HFFc6 (cell line): ENCODE measurements at places on chromosomes 11 and 22.

- DNase-seq: no peak
These were observed 13.6 kb upstream of the RANBP1 start for GRCh38 chr22:20102203-20102780.

GRCh38 chr22:43470941-43471585 is 59.2 kb downstream of the MPPED1 start:
- DNase-seq: no peak

DNA sequence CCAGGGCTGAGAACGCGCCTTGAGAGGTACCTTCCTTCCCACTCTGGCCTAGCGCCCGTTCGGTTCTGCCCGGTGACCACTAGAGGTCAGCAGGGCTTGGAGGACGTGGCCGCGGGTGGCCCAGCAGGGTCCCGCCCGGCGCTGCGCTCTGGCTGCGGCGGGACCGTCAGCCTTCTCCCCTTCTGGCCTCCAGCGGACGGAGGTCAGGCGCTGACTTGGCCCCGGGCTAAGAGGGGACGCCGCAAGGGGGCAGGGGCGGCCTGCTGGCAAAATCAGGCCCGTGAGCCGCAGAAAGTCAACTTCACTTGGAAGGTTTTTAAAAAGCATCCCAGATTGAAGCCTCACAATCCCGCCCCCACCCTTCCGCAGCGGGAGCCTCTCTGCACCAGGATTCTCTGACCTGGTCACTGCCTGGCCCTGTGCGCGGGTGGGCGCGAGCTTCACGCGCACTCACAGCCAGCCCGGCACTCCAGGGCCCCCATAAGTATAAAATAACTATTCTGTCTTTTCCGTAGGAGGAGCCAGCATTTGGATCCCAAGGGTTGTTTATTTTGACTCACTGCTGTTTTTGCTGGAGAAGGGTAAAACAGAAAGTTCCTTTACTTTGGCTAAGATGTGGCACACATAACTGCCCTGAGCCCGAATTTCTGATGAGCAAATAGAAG is 23.2 kb upstream of the ZBTB16 start:
- DNase-seq: peak; percentile 28

- DNase-seq: no peak
These were observed 11.0 kb upstream of the PTPRJ start for GRCh38 chr11:47969401-47969800.

GRCh38 chr11:73141031-73141308 is 1.1 kb downstream of the FCHSD2 start:
- DNase-seq: no peak

GRCh38 chr11:66593650-66594049 is 665 bp downstream of the CCS start:
- DNase-seq: no peak

GRCh38 chr22:23113067-23113846 is 28.5 kb downstream of the RSPH14 start:
- DNase-seq: no peak

DNA sequence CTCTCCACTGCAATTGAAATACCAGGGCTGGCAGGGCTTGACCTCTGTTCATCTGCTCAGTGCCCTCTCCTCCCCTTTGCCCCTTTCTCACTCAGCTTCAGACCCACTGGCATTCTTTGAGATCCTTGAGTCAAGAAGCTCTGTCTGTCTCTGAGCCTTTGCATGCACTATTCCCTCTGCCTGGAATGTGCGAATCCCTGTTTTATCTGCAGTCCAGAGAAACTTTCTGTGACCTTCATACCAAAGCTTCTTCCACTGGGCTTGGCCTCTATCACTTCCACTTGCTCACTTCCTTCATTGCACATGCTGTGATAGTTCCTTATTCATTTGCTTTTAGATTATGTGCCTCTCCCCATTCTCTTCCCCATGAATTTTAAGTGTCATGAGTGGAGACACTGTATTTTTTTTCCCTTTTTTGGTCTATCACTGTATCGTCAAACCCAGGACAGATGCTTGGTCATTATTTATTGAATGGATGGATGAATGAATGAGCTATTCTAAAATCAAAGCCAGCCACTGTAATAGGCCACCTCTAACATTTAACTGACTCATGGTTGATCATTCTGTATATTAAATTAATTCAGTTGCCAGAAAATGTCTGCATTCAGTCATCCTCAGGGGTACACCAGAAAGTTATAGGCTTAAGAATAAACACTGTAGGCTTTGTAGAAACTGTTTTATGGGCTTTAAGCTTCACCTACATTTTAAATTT is 88.7 kb upstream of the TIMP3 start:
- DNase-seq: peak; percentile 17

- DNase-seq: no peak
These were observed 27.0 kb downstream of the NCAPD3 start for GRCh38 chr11:134196756-134197155.

- no peak for DNase-seq
These were observed 43.3 kb downstream of the CYB5R2 start for GRCh38 chr11:7630002-7630401.

- DNase-seq: no peak
These were observed 247.6 kb downstream of the ETS1 start for GRCh38 chr11:128339792-128340191.

GRCh38 chr11:7311903-7312302 is 60.2 kb downstream of the SYT9 start:
- DNase-seq: no peak

DNA sequence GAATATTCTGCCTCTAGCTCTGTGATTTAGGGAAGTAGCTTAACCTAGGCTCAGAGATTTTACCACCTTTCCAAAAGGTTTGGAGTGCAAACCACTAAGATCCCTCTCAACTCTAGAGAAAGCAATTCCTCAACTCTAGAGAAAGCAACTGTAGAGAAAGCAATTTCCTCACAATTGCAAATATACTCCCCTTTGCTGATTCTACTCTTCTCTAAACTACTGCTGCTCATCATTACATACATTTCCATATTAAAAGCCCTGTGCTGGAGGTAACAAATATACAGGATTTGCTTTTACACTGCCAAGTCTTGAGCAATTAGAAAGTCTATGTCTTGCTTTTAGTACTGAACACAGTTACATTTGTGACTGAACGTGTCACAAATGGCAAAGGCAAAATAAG is 48.2 kb downstream of the ALG9 start:
- DNase-seq: no peak

GRCh38 chr22:47225080-47225930 is 462.9 kb downstream of the TBC1D22A start:
- no peak for DNase-seq

- DNase-seq: no peak
These were observed 301.5 kb upstream of the ANO3 start for GRCh38 chr11:26030399-26030798.

- no peak for DNase-seq
These were observed 23.3 kb downstream of the LINC01488 start for GRCh38 chr11:69504576-69505335.
